T follicular helper cell (primary cell): ENCODE measurements at places on chromosomes 1 and 21.

DNA sequence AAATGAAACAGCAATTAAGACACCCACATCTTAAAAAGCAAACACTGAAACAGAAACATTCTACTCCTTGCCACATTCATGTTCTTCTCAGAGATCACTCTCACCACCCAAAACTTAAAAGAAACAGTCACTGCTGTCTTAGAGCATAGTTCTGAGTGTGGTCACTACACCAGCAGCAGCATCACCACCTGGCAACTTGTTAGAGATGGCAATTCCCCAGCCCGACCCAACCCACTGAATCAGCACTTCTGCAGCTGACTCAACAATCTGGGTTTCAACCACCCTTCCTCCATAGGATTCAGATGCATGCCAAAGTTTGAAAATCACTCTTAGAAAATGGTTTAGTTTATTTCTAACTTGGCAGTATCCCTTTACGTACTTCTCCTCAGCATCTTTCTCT lies 126.1 kb downstream of the CDC42BPA start:
- DNase-seq: no peak

- DNase-seq: no peak
Observed at GRCh38 chr1:189429610-189430009, 1048.1 kb downstream of the BRINP3 start.

GRCh38 chr1:115293899-115294298 lies 44.1 kb downstream of the NGF start:
- no peak for DNase-seq

GRCh38 chr1:74629283-74629682 lies 44.3 kb downstream of the ERICH3 start:
- DNase-seq: no peak

- DNase-seq: no peak
Observed at GRCh38 chr1:46380508-46380907, 13.6 kb upstream of the FAAH start.

- DNase-seq: no peak
Observed at GRCh38 chr1:51734896-51735745, 118.2 kb downstream of the OSBPL9 start.

DNA sequence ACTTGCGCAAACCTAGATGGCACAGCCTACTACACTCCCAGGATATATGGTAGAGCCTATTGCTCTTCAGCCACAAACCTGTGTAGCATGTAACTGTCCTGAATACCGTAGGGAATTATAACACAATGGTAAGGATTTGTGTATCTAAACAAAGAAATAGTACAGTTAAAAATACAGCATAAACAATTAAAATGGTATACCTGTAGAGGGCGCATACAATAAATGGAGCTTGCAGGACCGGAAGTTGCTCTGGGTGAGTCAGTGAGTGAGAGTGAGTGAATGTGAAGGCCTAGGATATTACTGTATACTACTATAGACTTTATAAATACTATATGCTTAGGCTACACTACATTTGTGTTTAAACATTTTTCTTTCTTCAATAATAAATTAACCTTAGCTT lies 99.3 kb downstream of the PLD5 start:
- no peak for DNase-seq

DNA sequence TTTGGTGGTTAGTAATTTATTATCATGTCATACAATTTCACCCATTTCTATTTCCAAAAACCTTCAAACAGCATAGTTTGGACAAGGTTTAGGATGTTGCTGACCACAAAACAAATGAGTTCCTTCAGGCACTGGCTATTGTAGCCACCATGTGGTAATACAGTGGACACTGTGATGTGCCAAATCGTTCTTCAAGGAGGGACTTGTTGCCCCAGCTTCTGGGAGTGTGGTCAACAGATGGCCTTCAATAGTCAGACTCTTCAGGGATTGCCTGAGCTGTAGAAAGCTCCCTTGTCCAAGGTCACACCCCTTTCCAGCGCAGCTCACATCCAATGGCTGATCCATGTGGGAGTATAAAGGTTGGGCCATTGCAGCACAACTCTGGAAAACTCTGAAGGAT lies 2.6 kb downstream of the PDE4B start:
- DNase-seq: no peak

GRCh38 chr1:8740034-8740449 lies 77.4 kb downstream of the RERE start:
- DNase-seq: no peak

- no peak for DNase-seq
Observed at GRCh38 chr1:53111073-53111556, 31.3 kb downstream of the SLC1A7 start.

DNA sequence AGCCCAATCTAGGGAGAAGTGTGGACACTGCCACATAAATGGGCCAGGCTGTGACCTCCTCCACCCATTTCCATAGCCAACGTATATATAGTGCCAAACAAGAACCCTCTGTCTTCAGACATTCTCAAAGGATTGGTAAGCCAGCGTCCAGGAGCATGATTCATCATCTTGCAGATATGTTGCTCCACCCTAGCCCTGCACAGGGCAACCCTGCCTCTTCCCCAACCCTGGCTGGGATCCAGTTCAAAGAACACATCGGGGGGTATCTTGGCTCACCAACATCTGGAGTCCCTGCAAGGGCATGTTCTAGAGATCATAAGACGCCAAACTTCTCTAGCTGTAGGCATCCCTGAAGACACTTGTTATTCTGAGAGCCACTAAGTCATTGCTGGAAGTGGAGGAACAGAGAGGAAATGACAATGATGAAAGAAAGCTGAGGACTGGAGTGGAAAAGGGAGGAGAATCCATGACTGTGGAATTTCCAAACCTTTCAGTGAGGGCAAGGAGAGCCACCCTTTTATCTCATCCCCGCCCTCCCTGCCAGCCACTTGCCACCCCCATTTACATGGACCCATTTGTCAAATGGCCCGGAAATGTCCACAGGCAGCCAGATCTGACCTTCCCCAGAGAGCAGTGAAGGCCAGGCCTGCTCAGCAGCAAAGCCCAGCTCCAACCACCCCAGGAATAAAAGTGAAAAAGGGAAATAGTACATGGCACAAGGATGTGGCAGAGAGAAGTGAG lies 144.1 kb upstream of the CTTNBP2NL start:
- no peak for DNase-seq

DNA sequence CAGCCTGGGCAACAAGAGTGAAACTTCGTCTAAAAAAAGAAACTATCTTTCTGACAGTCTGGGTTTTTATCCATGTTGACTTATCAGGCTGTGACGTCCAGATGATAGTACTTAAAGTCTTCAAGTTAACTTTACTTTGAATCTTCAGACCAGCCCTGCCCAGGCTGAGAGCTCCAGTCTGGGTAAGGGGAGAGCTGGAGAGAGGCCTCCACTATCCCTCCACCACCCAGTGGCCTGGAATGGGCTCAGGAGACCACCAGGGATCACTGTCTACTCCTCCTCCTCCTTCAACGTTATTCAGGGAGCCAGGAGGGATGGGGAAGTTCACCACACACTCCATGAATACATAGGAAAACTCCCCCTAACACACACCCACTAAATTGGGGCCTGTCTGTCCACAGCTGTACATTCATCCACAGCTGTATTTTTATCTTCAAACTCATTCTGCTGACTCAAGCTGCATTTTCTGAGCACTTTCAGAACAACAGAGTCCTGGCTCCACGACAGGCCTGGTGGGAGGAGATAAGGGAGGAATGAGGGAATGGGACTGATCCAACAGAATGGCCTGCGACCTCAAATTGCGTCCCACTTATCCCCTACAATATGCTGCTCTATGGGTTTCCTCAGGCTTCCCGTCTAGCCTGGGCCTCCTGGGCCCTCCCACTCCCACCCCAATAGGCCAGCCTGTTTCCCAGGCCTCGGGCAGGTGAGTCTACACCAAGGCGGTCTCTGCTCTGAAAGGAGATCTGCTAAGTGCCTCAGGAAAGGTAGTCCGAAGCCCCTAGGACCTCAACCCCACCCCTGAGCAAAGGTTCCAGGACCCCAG lies 1.8 kb downstream of the SLC45A3 start:
- no peak for DNase-seq

- DNase-seq: no peak
Observed at GRCh38 chr1:3312898-3313575, 141.4 kb upstream of the ARHGEF16 start.

DNA sequence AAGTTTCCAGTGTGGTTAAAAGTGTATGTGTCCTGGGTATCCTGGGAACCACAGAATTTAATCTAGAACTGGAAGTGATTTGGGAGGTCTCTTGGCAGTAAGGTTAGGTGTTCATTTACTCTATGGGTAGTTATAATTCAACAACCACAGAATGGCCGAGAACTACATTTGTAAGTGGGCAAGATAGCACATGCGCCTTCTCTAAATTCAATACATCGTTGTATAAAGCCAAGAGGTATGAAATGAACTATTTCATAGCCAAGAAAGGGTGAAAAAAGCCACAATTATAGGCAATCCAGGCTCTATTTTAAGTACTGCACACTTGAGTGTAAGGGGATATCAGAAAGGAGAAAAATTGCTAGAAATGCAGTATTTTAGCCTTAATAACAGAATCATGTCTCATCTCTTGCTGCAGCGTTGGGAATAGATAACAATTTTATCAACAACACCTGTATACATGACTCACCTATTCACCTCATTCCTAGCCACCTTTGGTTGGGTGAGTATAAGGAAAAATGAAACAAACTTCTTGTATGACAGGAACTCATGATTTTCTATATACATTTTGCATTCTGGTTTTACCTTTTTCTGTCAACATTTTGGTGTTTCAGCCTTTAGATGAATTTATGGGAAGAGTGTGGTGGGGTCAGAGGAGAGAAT lies 4.5 kb downstream of the SDCCAG8 start:
- DNase-seq: no peak

DNA sequence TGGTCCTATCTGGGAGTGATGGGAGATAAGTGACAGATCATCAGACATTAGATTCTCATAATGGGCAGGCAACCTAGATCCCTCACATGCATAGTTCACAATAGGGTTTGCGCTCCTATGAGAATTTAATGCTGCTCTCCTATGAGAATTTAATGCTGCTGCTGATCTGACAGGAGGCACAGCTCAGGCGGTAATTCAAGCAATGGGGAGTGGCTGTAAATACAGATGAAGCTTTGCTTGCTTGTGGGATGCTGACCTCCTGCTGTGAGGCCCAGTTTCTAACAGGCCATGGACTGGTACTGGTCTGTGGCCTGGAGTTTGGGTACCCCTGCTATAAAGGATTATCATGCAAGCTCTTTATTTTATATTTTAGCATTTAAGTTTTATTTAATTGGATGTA lies 72.0 kb downstream of the ZMYM4 start:
- no peak for DNase-seq

DNA sequence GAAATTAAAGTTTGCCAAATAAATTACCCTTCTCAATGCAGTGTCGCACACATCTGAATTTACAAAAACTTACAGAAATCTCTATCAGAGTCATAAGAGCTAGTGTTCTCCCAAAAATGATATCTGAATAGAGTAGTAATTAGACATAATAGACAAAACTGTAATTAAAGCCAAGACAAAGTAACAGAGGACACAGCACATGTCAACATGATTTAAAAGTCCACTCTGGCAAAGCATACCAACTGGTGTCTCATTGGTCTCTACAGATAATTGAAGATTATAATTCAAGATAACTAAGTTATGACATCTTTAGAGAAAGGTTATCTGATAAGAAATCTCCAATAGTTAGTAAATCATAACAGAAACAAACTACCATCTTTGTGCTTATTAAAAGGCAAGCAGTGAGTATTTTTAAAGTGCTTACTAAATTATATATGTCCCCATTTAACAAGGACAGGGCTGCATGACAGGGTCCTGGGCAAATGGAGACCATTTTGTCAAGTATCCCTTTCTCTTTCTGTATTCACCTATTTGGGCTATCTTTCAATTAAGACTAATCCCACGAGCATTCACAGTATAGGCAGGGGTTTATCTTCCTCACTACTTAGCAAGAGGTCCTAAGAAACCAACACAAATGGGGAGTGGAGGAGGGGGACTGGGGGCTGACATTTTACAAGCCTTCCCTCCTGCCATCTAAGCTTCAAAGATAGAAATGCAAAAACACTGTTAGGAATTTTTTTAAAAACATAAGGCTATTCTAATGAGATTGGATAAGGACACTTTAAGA lies 26.0 kb downstream of the PTP4A2 start:
- no peak for DNase-seq

GRCh38 chr1:226912587-226913176 lies 27.4 kb upstream of the COQ8A start:
- DNase-seq: no peak

- DNase-seq: no peak
Observed at GRCh38 chr1:248013229-248013710, at the start of gene OR2L5. TSS of gene OR2L5 (plus strand) at chr1:248013660. CDS start at chr1:248021948, 8,288 bp downstream.

- DNase-seq: no peak
Observed at GRCh38 chr1:219902951-219903350, 25.4 kb downstream of the SLC30A10 start.

DNA sequence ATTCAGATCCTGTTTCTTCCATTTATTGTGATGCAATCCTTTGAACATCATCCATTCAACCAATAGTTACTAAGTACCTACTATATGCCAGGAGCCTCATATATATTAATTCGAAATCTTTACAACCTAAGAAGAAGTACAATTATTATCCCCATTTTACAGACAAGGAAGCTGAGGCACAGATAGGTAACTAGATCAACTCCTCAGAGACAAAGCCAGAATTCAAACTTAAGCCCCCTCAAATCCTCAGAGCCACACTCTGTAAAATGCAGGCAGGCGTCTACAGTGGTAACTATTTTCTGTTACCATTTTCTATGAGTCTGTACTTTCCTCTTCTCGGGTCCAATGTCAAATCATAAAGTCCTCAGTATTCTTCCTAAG lies 107.9 kb downstream of the SLC45A1 start:
- no peak for DNase-seq

GRCh38 chr1:86503406-86504136 lies 34.8 kb downstream of the CLCA1 start:
- no peak for DNase-seq

DNA sequence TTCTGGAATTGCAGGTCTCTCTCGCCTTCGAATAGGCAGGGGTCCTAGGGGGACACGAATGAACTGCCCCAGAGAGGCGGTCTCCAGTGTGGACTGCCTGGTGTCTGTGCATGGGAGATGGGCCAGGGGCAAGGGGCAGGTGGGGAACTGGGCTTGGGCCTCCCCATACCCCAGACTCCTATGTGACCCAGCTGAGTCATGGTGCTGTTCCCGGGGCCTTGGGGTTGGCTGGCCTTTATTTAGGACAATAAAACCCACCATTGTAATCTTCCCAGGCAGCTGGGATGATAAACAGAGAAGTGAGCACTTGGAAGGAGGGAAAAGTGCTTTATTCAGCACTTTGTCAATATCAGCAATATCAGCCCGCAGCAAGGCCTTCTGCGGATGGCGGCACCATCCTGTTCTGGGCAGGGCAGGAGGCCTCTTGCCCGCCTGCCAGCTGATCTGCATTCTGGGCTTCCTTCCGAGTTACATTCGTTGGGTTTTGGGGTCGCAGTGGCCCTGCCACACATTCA lies 209.0 kb upstream of the TMEM51 start:
- DNase-seq: no peak

DNA sequence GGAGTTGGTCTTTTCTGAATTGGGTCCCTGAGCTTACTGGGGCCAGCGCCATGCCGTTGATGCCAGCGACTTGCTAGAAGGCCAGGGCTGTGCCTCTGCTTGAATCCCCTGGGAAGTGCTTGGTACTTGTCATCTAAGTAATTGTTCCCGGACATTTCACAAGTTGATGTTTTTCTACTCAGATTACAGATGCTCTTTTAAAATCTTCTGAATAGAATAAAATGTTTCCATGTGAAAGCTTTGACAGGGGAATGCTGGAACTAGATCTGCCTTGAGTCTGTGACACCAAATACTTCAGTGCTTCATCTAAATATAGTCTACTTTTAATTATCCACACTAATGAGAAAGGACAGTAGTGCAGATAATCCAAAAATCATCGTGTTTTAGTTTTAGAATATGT lies 38.3 kb downstream of the PTGFRN start:
- DNase-seq: no peak
